ENCODE measurements at places on chromosomes 2 and 18.

GRCh38 chr2:215881582-215881981 lies 131.8 kb downstream of the MREG start:
- no peak for DNase-seq

GRCh38 chr18:6056171-6056910 lies 161.0 kb upstream of the TMEM200C start:
- DNase-seq, result no peak

GRCh38 chr2:85890522-85891176 lies 1.9 kb upstream of the ST3GAL5 start:
- DNase-seq, result no peak

DNA sequence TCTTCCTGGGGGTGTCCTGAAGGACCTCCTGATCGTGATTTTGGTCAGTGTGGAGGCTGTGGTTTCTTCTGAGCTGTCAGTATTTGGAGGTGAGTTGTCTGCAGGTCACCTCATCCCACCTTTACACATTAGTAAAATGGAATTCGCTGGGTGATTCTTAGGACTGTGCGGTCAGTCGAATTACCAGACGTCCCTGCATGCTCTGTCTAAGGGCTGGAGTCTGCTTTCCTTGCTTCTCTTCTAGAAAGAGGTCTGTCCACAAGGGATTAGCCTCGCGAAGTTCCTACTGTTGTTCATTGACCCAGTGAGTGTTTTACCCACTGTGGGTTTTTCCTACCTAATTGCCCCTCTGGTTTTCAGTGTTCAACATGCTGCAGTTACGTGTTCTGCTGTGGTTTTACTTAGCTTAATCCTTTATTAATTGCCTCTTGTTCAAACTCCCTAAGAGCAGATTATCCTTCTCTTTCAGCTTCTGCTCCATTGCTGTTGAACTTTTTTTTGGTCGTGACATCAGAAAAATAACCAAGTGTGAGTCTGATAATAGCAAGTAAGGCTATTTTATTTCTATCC lies 183.4 kb downstream of the NEDD4L start:
- no peak for DNase-seq
